ENCODE measurements at places on chromosomes 1 and 21.
A peak's percentile ranks its signal among the peaks of the same experiment; 100 is the strongest.

GRCh38 chr21:28133116-28133515, 859.6 kb downstream of the LTN1 start:
- DNase-seq = no peak

- no peak for DNase-seq
Measured at GRCh38 chr1:12040457-12041051, 21.3 kb downstream of the MIIP start.

- DNase-seq = no peak
Measured at GRCh38 chr1:204255225-204255624, 41.4 kb upstream of the GOLT1A start.

- no peak for DNase-seq
Measured at GRCh38 chr1:162136760-162137159, 67.3 kb downstream of the NOS1AP start.

DNA sequence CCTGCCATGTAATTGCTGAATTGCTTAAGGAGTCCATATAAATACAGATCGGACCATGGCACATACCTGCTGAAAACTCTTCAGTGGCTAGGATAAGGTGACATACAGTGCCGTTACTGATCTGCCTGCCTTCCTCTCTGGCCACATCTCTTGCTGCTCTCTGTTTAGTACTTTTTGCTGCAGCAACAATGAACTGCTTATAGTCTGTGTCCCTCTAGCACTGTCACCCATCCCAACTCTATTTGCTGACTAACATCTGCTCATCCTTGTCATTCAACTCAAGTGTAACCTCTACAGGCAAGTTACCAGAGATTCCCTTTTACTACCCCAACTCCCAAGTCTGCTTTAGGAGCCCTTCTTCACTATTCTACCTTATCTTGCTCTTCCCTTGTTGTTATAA, 65.6 kb downstream of the GTF2B start:
- DNase-seq = no peak

GRCh38 chr1:40404670-40405462, 31.3 kb downstream of the SMAP2 start:
- peak; percentile 47 for DNase-seq

GRCh38 chr21:16280686-16281091, 550.9 kb downstream of the USP25 start:
- DNase-seq = no peak

- no peak for DNase-seq
Measured at GRCh38 chr1:166868639-166869038, 7.4 kb downstream of the TADA1 start.

DNA sequence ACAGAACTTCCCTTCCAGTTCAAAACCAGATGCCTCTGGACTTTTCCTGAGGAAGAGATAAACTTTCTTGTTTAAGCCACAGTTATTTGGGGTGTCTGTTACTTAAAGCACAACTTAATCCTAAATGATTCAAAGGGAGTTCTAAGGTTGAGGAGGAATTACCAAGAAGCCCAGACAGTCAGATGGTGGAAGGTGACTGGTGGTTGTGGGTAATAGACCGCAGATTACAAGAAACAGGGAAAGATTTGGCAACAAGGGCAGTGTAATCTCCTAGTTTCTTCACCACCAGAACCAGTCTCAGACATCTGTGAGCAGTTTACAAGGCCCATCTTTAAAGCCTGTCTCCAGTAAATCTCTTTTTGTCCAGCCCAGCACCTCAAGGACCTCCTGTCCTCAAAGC, 130.1 kb upstream of the CTTNBP2NL start:
- no peak for DNase-seq

- DNase-seq = no peak
Measured at GRCh38 chr1:36781098-36781497, 253.2 kb downstream of the GRIK3 start.

DNA sequence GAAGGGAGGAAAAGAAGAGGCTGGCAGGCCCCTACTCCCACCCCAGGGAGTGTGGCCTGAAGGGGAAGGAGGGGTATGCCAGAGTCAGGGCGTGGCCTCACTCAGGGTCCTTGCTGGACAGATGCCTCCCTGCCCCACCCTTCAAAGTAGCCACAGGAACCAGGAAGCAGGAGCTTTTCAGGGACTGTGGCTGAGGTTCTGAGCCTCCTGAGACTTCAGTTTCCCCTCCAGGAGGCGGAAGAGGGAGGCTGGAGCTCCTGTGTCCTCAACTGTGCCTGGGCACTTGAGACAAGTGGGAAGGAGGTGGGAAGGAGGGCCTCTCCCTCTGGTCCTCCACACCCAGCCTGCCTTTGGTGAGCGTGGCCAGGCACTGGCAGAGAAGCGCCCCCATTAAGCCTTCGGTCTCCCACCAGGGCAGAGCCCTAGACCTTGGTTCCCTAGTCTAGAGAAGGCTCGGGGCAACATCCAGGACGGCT, 5.3 kb downstream of the CELSR2 start:
- no peak for DNase-seq

DNA sequence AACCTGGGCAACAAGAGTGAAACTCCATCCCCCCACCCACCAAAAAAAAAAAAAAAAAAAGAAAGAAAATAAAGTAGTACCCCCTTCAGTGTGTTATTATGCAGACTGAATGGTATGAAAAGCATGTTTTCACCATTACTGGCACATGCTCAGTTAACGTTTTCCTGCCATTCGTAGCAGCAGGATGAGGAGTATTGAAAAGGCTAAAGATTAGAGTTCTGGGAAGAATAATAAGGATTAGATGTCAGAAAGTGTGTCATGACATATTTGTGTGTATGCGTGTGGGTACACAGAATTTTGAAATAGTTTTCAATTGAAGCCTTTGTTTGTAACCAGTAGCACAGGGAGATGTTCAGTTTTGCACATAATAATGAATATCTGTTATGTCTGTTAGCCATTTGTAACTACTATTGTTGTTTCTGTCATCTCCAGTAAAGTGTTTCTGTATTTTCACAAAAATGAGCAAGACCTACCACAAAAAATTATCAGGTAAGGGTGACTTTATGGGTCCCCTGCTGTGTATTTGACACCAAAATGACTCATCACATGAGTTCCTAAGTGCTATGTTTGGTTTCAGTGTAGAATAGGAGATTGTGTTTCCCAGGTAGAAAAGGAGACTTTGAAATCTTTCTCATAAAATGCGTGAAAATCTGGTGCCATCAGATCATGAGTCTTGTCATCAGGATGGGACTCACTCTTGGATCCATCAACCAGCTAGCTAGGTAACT, 358.9 kb downstream of the DISC1 start:
- no peak for DNase-seq

- no peak for DNase-seq
Measured at GRCh38 chr1:39633422-39633821, 6.0 kb downstream of the HEYL start.

DNA sequence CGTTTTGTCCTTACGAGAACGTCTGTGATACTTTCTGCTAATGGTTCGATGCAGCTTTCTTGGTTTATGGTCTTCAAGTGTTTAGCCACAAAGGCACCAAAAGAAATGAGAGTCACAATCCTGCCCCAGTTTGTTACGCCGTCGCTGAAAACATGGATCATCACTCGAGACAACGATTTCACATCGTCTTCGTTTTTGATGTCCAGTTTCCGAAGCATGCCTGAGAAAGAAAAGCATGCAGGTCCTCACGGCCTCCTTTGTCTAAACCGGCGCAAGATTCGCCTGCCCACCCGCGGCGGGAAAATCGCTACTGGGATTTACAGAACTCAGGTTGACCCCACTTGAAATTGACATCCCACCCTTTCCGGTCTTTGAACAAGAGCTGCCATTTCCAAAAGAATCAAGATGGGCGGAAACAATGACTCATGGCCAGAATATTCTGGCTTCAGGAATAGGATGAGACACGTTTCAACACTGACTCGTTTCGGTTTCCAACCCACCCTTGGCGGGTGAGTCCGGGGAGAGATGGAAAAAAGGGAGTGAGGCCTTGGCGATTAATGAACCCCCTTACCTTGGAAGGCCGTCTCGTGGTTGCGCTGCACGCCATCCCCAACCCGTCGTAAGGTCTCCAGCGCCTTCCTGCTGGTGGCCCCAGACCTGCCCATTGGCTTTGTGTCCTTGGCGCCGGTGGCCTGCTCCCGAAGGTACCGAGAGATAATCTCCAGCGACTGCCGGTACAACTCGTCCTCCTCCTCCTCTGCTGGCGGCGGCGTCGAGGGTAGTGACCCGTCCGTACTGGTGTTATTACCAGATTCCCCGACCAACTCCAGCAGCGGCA, 919 bp downstream of the MCL1 start:
- peak; percentile 53 for DNase-seq

DNA sequence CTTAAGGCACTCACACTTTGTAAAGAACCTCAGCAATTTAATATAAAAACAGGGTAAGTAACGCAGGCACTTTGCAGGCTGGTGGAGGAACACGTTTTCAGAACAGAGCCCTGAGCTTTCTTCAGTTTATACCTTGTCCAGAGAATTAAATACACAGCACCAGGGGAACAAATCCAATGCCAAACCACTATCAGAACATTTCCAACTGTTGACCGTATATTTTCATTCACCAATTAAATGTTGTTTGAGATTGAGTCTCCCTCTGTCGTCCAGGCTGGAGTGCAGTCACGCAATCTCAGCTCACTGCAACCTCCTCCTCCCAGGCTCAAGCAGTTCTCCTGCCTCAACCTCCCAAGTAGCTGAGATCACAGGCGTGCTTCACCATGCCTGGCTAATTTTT, 29.7 kb downstream of the CLSTN1 start:
- DNase-seq = no peak

DNA sequence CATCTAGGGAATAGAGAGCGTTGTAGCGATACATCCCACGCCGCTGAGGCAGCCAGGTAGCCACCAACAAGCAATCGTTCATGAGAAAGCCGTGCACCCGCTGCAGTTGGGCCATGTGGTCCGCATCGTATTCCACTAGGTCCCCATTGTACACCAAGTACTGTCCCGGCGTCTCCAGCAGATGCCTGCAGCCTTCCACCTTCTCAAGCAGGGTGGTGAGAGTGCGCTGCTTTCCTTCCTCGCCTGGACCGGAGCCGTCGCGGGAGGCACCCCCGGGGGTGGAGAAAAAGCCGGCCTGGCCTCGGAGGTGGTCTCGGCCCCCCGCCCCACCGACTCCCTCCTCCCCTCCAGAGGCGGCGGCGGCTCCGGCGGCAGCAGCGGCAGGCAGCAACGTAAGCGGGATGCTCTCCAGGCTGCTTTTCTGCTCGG, 595 bp downstream of the EXOC8 start:
- DNase-seq = no peak

DNA sequence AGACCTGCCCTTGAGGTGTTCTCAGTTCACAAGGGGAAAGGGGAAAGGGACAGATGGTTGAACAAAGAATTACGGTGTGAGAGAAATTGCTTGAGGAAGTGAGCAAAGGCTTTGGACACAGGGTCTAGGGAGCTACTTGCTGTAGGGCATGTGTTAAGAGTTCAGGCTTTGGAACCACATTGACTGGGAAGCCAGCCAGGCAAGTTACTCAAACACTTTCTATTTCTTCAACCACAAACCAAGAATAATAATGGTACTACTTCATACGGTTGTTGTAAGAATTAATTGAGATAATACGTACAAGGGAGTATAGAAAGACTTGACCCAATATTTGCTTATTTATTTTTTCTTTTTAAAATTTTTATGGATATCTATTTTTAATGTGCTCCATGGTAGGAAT, 26.6 kb downstream of the AK4 start:
- DNase-seq = no peak

- peak; percentile 26 for DNase-seq
Measured at GRCh38 chr1:40868051-40868723, 6.0 kb upstream of the CITED4 start.

GRCh38 chr1:147077081-147077480, 95.2 kb downstream of the PRKAB2 start:
- DNase-seq = no peak

- no peak for DNase-seq
Measured at GRCh38 chr1:227778401-227778947, 37.0 kb upstream of the PRSS38 start.

DNA sequence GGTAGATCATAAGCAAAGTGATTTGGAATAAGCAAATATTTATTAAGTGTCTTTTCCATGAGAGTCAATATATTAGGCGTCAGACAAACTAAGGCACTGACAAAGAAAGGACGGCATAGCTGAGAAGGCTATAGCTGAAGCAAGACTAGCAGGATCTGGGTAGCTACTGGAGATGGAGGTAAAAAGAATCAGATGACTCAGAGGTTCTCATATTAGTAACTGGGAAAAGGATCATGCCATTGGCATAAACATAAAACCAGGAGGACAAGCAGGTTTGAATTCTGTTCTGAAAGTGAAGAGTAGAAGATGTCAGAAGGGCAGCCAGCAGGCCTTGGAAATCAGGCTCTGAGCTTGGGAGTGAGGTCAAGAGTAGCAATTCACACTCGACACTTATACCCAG, 531.9 kb downstream of the PTPRC start:
- DNase-seq = no peak

- DNase-seq = no peak
Measured at GRCh38 chr21:29737186-29737585, 202.6 kb downstream of the GRIK1 start.

- no peak for DNase-seq
Measured at GRCh38 chr1:84374991-84375696, 23.1 kb upstream of the DNASE2B start.

DNA sequence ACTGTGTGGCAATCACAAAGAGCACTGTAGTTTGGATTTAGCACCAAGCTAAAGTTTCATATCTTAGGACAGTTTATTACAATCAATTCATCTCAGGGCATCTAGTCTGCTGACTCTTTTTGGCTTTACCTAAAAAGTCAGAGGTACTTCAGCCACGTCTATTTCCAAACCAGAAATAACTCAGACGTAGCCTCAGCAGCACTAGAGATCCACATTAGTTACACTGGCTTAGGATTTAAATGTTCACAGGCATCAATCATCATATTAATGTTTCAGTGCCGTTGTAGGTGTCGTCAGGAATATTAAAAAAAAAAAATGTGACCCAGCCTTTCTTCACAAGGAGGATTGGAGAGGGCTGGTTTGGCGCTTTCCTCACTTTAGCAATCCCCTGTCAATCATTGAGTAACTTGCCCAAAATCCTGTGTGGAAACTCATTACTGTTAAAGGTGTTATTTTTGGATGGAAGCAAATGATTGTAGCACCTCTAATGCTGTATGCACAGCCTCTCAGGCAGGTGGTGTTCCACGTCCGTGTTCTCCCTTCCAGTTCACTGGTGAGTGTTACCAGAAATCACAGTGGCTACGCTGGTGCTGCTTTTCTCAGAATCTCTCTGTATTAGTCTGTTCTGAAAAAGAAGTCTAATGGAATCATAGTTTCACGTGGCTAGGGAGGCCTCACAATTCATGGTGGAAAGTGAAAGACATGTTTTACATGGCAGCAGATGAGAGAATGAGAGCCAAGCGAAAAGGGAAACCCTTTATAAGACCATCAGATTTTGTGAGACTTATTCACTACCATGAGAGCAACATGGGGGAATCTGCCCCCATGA, 45.4 kb downstream of the NEK7 start:
- peak; percentile 36 for DNase-seq

DNA sequence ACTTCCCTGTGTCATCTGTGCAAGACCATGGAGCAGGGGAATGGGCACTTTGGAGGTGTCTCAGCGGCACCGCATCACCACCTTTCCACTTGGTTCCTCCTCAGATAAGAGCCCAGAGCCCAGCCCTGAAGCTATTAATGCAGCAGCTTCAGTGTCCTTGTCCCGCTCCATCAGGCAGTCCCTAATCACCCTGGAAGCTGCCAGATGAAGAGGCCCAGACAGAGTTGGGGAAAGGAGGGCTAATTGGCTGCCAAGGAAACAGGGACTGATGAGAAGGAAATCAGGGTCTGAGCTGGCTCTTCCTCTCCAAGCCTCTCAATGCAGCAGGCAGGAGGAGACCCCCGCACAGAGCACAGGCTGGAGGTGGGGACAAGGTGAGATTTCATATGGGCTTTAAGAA, 83.1 kb upstream of the KLHDC7A start:
- DNase-seq = no peak
